Activated T-helper 1 cell treated with Interleukin-2 at 50 U/mL for 16 hours (primary cell): ENCODE measurements at places on chromosomes 7 and 10.

DNA sequence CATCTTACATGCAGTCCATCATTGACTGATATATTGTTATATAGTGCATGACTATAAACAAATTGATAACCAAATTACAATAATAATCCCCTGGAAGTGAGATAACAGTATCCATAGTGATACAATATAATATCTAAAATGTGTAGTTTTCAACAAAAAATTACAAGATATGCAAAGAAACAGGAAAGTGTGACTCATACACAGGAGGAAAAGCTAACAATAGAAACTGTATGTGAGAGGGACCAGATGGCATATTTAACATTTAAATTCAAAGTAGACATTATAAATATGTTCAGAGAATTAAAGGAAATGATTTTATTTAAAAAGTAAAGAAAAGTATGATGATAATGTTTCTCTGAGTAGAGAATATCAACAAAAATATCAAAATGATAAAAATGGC is 8.0 kb downstream of the OR9A2 start:
- DNase-seq, result no peak

- DNase-seq, result no peak
These were observed 1061.1 kb upstream of the AUTS2 start for GRCh38 chr7:68537051-68537773.

DNA sequence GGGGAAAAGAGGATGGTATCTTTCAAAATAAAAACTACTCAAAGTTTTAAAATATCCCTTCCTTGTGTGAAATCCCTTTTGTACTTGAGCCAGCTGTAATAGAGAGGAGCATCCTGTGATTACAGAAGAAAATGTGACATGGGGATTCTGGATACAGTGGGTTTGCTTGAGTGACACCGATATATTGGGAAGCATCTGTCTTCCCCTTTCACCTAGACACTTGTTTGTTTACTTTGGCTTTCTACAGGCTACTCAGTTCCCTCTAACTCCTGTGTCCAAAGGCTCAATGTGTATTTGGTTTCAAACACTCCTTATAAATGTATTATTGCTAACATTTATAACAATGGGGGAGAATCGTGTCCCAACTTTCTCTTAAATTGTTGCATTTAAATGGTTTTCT is 24.4 kb downstream of the CPED1 start:
- no peak for DNase-seq

DNA sequence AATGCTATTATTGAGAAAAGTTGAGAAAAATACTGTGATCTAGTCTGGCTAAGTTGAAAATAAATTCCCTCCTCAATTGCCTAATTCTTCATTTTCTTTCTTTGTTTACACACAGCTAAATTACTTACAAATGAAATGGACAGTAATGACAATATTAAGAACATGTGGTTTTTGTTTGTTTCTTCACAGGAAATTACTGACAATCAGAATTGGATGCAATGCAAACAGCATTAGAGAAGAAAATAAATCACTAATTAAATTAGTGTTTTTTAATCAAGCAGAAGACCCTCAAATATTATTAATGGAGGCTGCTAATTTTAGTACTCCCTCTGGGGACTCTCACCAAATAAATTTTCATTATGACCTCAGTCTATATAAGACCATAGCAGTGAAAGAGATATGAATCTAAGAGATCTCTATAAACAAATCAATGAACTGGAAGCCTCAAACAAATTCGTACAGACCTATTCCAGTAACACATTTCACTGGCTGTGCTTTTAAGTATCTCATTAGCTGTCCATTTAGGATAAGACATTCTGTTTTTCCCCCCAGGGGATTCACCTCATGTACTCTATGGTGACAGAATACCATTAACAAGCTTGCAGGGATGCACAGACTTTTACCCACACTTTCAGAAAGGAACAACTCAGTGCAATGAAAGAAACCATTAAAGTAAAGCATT is 202.0 kb upstream of the DGKB start:
- no peak for DNase-seq

- no peak for DNase-seq
These were observed 55.1 kb downstream of the CYCS start for GRCh38 chr7:25069900-25070443.

DNA sequence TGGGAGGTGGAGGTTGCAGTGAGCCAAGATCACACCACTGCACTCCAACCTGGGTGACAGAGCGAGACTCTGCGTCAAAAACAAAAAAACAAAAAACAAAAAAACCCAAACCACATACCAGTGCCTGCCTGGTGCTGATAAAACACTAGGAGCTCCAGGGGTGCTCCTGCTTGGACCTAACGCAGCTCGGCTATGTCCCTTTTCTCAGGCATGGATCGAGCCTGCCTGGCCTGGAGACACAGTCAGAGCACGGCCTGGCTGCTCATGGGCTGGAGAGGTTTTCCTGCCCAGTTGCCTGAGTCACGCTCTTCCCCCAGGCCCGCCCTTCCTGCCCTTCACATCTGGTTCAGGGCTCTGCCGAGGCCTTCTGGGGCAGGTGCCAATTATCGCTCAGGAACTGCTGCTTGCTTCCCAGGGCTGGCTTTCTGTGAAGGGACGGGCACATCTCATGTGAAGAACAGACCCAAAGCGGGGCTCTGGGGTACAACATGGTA is 12.6 kb upstream of the NPFFR1 start:
- no peak for DNase-seq

DNA sequence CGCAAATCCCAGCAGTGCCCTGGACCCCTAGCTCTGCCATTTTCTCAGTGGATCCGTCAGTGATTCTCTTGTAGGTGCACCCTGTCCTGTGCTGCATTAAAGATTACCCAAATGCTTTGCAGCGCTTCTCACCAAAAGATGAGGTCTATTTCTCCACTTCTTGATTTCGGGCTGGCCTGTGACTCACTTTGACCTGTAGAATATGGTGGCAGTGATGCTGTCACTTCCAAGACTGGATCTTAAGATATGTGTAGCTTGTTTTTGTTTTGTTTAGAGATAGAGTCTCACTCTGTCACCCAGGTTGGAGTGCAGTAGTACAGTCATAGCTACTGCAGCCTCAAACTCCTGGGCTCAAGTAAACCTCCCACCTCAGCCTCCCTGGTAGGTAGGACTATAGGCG is 37.0 kb upstream of the ZMIZ1 start:
- DNase-seq, result no peak

DNA sequence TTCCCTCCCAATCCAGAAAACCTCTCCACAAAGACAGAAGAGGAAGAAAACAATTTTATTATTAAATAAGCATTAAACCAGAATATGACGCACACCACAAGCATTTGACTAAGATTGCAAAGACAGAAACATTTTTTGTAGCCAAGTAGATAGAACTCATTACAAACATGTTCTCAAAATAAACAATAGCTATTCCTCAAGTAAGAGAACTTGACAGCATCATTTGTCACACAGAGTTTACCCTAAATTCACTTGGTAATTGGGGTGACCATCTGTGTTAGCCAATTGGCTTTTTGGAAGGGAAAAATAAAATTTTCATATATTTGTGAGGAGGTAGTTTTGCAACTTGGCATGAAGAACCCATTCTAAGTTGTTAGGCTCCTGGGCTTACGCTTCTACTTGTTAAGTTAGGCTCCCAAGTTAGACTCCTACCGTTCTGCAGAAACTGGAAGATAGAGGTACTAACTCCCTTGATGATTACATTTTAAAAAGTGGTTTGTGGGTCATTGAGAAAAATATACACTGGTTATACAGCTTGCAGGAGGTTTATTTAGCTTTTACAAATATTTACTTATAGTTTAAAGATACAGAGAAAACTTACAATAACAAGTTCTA is 618.6 kb upstream of the CNTNAP2 start:
- no peak for DNase-seq

DNA sequence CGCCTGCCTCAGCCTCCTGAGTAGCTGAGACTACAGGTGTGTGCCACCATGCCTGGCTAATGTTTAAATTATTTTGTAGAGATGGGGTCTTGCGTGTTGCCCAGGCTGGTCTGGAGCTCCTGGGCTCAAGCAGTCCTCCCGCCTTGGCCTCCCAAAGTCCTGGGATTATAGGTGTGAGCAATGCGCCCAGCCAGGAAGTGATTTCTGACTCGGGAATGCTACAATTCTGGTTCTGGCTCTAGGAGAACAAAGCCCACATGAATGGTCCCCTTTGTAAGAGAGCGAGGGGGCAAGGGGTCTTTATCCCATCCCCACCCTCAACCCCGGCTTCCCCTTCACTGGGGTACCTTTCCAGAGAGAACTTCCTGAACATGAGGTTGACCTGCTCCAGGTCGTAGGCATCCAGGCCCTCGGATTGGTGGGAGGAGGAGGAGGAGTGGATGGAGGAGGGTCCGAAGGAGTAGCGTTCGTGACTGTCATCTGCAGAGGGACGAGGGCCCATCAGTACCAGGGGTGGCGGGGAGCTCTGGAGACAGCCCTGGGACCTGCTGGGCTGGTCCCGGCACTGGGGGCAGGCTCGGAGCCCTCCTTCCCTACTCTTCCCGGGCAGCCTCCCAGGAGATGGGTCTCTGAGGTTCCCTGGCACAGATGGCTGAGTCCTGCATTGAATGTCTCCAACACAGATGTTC is 79.9 kb upstream of the GNA12 start:
- DNase-seq, result no peak

DNA sequence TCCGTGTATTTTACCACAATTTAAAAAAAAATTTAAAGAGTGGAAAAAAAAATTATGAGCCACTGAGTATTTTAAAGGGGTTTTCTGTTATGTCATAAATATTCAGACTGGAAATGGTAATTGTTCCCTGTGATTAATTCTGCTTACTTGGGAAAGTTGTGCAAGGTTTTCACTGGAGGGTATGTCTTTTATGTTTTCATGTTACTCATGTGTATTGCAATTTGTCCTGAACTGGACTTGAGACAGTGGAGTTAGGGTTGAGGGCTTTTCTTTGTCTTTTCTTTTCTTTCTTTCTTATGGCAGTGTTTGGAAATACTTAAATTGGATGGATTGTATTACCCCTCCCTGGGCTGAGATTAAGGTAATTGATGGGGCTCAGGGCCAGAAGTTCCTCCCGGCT is 257.7 kb downstream of the BAMBI start:
- DNase-seq, result no peak

- DNase-seq, result no peak
These were observed 36.2 kb downstream of the CCDC6 start for GRCh38 chr10:59870152-59870551.

DNA sequence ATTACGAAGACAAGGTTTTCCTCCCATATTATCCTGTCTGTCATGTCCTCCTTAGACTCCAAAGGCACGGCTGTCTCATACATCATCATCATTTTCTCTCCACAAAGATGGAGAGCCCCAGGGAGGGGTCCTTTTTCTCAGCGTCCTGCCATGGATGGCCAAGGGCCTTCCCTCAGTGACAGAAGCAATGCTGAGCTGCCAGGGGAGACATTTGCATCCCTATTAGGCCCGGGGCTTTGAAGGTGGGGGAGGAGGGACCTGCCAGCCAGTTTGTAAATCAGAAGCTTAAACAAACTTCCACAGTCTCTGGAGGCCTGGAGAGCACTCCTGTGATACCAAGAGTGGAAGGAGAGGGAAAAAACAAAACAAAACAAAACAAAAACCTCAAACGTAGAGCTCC is 112.4 kb upstream of the ADO start:
- DNase-seq, result no peak

- DNase-seq, result no peak
These were observed 60.6 kb upstream of the FRMD4A start for GRCh38 chr10:14391342-14391741.

DNA sequence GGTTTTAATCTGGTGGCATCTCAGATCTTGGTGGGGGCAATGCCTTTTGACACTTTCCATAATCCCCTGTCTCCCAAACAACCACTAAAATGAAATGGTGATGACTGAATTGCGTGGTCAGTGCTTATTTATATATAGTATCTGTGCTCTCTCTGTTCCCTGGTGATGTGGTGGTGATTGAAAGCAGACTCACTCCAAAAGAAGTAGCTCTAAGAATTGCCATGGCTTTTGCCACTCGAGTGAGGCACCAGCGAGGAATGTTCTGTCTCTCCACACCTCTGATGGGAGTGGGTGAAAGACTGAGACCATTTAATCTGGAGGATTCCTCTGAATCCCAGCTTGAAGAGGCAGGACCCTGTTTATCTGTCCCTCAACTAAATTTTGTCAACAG is 2.8 kb downstream of the DUSP5 start:
- DNase-seq, result no peak

DNA sequence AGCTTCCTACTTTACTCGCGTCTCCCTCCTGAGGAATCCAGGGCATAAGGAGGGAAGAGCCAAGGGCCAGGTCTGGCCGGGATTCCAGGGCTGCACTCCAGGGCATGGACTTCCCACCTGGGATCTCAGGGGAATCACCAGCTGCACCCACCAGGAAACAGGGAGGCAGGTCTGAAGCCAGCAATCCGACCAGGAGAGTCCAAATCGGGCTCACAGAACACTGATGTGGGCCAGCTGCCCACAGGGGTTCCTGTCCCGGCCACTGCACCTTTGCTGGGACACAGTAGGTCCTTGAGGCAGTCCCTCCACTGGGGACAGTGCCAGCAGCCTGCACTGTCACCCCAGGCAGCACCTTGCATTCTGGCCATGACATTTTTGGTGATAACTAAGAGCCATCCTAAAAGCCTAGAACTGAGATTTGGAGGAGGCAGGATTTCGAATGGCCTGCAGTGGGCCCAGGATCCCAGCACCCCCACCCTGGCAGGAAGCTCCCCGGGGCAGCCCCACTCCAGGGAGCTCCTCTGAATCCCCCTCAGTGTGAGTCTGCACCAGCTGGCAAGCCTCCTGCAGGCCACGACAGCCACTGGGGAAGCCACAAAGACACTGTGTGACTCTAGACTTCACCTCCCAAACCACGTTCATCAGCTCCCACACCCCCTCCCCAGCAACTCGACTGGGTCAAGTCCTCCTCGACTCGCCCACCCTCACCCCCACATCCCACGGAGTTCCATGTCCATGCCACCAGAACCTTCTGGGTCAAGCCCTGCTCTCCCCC is 71.5 kb upstream of the PPP2R2D start:
- no peak for DNase-seq

DNA sequence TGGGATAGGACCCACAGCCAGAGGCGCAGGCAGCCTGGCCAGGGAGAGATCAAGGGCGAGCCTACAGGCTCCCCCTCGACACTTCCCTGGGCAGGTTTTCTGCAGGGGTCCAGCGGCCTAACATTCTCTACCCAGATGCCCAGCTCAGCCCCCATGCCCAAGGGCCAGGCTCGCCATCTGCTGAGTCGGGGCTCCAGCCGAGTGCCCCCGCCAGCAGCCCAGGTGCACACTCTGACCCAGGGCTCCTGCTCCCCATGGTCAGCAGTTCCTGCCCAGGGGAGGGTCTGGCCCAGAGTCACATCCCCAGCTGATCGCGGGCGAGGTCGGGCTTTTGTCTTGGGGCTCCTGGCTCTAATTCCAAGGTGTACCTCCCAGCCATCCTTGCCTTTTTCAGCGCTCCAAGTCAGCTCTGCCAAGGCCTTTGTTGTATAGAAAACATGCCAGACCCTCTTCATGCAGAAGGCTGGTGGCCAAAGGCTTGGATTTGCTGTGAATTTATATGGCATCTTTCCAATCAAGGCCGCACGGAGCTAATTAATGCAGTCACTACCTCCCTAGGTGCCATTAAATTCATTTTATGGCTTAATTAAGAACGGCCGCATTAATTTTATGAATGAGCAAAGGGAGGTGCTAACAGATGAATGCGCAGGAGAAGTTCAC is 120.6 kb downstream of the LRRC18 start:
- no peak for DNase-seq

GRCh38 chr7:141304291-141304690 is 230.4 kb downstream of the TMEM178B start:
- no peak for DNase-seq
